ENCODE measurements at places on chromosomes 3 and 15.

DNA sequence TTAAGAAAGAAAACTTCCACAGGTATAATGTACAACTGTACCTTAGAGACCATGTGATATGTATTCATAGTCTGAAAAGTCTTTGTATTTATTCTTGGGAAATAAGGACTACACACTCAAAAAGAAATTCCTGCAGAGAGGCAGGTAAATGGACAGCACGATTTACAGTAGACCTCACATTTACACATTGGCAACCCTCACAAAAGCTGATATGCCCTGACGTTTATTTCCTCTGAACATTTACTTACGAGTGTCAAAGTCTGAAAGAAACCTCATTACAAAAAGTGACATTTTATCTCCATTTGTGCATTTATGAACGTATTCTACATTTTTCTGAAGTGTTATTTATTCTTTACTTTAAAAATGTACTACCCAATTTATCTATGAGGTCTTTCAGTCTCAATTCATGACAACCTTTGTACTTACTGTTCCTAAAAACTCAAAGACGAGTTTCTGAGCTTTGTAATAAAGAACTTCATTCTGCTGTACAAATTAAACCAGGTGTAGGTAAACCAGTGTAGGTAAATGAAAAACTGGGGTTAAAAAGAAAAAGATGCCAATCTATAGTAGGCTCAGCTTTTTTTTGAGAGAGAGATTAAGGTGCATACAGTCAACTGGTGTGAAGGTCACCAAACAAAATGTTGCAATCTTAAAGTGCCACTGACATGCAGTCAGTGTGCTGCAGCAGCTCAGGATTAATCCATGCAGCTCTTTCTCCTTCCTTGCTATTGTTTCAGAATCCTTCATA is 44.3 kb downstream of the THRB start:
- DNase-seq, result no peak

DNA sequence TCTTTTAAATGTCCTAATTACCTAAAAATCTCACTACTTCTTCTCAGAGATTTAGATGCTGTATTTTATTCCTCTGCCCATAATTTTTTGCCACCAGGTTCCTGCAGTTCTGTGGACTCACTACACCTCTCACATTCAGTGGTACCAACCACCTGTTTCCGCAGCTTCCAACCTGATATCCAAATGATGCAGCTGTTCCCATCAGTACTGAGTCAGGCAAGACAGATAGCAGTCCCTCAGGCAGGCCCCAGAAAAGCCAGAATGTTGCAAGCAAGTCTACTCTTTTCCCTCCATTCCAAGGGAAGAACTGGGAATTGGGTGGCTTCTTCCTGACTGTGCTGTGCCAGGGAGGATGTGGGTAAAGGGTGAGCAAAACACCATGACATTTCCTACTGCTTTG is 39.0 kb downstream of the MNS1 start:
- no peak for DNase-seq

DNA sequence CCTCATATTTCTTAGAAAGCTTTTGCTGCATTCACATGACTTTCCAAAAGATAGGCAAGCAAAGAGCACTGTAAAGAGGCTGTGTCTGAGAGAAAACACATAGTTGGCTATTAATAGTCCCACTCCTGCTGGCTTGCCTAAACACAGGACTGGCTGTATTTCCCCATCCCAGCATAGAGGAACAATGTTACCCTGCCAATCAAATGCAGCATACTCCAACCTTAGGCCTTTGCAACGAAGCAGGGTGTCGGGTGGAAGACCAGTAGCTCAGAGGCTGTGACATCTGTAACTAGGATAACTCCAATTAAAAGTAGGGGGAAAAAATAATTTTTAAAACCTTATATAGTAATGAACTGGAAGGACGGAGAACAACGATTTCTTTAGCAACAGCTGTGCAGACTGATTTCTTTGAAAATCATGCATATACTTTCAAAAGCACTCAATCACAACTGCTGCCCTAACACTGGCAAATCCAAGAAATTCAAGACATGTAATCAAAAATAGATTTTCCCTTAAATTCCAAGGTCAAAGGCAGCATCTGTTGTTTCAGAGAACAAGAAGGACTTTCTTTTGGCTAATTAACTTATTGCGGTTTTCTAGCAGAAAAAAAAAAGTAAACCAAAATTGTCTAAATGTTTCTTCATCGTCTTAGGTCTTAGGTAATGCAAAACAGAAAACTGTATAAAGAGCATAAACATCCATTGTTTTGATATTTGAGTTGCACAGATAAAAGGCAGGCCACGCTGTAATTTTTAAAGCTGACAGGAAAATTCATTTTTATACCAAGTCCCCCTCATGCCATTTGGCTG is 139.3 kb downstream of the TNIK start:
- no peak for DNase-seq

DNA sequence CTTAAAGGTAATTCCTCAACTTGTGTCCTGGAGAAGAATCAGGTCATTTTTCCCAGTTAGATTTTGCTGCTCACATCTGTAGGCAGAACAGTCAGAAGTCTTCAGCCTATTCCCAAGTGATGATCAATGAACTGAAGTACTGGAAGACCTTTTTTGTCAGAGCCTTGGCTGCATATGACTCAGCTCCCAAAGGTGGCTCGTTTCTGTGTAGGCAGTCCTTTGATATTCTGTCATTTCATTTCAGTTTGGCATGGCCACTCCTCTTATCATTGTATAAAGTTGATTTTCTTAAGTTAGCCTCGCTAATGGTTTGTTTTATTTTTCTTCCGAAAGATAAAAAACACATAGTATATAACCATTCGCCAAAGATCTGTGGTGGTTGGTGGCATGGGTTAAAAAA is 90.7 kb downstream of the KLHL25 start:
- DNase-seq, result no peak

DNA sequence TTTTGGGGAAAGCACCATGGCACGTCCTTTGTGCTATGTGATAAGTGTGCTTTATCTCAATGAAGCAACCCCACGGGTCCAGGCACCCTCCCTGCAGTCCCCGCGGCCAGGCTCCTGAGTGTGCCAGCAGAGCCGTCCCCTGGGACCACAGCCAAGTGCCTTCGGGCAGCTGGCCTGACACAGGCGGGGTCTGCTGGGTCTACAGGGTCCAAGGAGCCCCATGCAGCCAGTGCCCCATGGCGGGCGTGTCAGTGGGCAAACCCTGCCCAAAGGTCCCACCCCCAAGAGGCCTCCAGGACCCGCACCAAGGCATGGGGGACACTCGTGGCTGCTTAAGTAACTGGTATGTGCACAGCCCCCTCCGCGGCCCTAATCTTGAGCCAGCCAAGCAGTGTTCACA is 35.3 kb downstream of the KLHL25 start:
- no peak for DNase-seq

DNA sequence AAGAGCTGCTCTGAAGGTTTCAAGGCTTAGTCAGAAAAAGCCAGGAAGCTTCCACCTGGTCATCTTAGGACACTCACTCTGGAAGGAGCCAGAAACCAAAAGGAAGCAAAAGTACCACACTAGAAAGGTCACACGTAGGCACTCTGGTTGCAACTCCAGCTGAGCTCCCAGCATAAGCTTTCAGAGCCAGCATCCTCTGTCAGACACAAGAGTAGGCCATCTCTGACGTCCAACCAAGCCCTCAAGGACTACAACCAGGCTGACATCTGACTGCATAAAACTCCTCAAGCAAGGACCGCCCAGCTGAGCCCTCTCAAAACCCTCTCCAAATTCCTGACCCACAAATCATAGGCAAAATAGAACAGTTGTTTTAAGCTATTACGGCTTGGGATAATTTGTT is 12.8 kb downstream of the SH3BP5 start:
- no peak for DNase-seq

Measured in NCI-H146 (cell line).